ENCODE measurements at places on chromosomes 3 and 15. TPM values are rescaled to one million over a fixed set of nuclear protein-coding genes. Genes with fewer than 3 reads are reported as not detected.

- DNase-seq = no peak
Measured at GRCh38 chr15:53644660-53645059, 114.8 kb downstream of the WDR72 start.

DNA sequence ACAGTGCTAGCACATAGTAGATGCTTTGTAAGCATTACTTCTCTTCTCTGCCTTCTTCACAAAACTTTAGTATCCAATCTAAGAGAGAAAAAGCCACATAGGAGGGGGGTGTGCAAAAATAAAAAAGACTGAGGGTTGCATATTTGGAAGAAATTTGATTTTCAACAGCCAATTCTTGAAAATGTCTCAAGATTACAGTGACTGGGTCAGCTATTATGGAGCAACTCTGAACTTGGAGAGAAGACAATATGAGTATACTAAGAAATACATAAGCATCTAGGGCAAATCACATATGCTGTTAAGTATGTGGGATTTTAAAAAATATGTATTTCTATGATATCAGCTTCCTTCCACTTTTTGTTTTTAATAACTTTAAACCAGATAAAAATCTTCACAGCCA, 196.6 kb upstream of the GOLIM4 start:
- no peak for DNase-seq

DNA sequence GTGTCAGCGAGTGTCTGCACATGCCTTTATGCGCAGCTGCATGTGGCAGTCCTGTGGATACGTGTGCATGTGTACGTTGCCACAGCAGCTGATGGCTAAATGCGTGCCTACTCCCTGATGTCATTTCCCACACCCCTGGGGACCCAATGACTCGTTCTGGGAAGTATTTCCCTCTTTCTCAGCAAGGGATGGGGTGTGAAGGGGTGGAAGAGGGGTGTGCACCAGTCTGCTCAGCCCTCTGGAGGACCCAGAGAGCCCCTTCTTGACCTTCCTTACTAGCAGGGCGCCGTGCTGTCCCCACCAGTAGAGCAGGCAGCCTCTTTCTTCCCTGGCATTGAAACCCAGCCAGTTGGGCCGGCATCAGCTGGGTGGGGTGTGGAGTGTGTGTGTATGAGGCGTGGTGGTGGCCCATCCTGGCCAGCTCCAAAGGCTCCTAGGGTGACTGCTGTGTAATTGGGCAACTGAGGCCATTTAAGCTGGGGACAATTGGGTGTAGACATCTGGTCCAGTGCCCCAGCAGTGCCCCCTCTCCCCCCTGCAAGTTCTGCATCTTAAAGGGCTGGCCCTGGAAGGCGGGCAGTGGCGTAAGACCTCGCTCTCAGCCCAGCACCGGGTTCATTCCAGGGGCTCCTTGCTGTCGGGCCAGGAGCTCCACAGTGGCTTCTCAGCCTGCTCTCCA, 19.2 kb downstream of the SNX33 start:
- peak; percentile 89 for DNase-seq

- DNase-seq = no peak
Measured at GRCh38 chr3:103963599-103963998, 1403.1 kb upstream of the ALCAM start.

GRCh38 chr15:75929799-75930565, 26.3 kb downstream of the FBXO22 start:
- no peak for DNase-seq

- no peak for DNase-seq
Measured at GRCh38 chr3:167780214-167780883, 44.8 kb downstream of the SERPINI1 start.

DNA sequence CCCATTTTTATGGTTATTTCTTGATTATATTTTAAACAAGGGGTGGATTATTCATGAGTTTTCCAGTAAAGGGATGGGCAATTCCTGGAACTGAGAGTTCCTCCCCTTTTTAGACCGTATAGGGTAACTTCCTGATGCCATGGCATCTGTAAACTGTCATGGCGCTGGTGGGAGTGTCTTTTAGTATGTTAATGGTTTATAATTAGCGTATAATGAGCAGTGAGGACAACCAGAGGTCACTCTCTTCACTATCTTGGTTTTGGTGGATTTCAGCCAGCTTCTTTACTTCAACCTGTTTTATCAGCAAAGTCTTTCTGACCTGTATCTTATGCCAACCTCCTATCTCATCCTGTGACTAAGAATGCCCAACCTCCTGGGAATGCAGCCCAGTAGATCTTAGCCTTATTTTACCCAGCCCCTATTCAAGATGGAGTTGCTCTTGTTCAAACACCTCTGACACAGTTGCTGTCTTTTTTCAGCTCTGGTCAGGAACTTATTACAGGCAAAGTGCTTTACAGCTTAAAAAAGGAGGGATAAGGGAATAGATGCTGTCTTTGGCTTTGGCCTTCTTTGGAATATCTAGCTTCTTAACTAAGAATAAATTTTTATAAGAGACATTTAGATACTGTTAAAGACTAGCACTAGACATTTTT, 257.8 kb downstream of the CNTN4 start:
- DNase-seq = no peak

GRCh38 chr3:114903213-114903612, 243.9 kb downstream of the ZBTB20 start:
- no peak for DNase-seq

- no peak for DNase-seq
Measured at GRCh38 chr3:31704591-31705179, 172.0 kb downstream of the STT3B start.

- no peak for DNase-seq
Measured at GRCh38 chr3:73475717-73476116, 149.0 kb downstream of the PDZRN3 start.

DNA sequence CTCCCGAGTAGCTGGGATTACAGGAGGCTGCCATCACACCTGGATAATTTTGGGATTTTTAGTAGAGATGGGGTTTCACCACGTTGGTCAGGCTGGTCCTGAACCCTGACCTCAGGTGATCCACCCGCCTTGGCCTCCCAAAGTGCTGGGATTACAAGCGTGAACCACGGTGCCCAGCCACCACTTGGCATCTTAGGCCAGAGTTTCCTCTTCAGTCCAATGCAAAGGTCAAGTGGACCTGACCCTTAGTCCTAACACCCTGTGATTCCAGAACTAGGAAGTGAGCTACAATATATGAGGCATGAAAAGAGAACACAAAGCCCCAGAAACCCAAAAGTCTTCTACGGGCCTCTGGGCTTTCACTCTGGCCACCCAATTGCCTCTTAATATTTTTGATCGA, 5.3 kb downstream of the MYLK start:
- DNase-seq = no peak

- no peak for DNase-seq
Measured at GRCh38 chr15:73899197-73900094, 26.1 kb downstream of the TBC1D21 start.

DNA sequence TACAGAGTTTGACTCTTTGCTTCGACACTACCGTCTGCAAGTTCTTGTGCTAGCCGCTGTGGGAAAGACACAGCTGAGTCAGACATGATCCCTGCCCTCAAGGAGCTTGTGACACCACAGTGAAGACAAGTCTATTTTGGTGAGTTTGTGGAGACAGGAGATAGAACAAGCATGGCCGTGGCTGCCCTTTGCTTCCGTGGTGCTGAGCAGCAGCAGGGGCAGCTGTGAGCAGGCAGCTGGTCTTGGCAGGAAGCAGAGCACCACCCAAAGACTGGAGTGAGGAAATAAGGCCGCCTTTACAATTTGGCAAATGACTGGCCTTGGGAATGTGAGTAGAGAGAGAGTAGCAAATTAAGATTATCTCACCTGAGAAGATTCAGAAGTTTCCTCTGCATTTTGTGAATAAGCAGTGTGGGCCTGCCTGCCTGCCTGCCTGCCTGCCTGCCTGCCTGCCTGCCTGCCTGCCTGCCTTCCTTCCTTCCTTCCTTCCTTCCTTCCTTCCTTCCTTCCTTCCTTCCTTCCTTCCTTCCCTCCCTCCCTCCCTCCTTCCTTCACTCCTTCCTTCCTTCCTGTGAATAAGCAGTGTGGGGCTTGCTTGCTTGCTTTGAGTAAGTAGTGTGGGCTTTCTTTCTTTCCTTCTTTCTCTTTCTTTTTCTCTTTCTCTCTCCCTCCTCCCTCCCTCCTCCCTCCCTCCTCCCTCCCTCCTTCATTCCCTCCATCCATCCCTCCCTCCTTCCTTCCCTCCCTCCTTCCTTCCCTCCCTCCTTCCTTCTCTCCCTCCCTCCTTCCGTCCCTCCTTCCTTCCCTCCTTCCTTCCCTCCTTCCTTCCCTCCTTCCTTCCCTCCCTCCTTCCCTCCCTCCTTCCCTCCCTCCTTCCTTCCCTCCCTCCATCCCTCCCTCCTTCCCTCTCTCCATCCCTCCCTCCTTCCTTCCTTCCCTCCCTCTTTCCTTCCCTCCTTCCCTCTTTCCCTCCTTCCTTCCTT, 1.6 kb upstream of the GCNT3 start:
- DNase-seq = no peak

- DNase-seq = no peak
Measured at GRCh38 chr3:123750659-123751420, 133.3 kb downstream of the MYLK start.

- DNase-seq = no peak
Measured at GRCh38 chr3:155737844-155738460, 6.9 kb downstream of the PLCH1 start.

- DNase-seq = no peak
Measured at GRCh38 chr3:36817806-36818533, 53.6 kb upstream of the DCLK3 start.

GRCh38 chr3:107263269-107264021, 113.8 kb upstream of the CCDC54 start:
- no peak for DNase-seq

- no peak for DNase-seq
Measured at GRCh38 chr3:137588871-137589270, 175.2 kb upstream of the SOX14 start.

DNA sequence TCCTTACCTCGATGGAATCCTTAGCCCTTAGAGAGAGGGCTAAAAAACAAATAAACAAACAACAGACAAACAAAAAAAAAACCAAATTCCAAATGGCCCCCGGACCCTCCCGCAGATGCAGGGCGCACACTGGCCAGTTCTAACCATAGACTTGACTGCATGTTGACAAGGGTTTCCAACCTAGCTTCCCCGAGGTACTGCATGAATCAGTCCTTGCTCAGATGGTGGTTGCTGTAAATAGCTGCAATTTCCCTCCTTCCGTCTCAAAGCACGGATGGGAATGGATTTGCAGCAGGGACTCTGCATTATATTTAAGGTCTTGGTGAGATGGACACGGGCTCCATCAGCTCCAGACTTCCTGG, 162.8 kb downstream of the CD47 start:
- DNase-seq = no peak

DNA sequence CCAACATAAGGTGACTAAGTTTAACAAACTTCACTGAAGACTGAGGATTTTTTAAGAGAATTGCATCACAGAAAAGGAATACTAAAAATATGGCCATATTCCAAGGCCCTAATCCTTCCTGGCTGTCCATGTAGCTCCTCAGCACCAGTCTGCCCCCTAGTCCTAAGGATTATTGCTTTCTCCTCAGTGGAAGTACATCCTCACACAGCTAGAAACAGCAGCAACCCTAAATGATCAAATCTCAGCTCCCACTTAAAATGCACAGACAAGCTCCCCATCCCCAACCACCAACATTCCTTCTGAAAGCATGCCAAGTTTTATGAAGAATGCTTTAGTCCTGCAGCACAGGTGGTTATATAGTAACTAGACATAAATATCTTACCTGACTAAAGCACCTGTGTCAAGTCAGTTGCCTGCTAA, 14.7 kb downstream of the ST3GAL6 start:
- no peak for DNase-seq

GRCh38 chr3:15050405-15051092, 14.6 kb downstream of the MRPS25 start:
- DNase-seq = no peak

GRCh38 chr3:16200411-16200810, 25.9 kb downstream of the GALNT15 start:
- DNase-seq = no peak

- no peak for DNase-seq
Measured at GRCh38 chr3:56823984-56824703, 22.4 kb upstream of the ARHGEF3 start.

DNA sequence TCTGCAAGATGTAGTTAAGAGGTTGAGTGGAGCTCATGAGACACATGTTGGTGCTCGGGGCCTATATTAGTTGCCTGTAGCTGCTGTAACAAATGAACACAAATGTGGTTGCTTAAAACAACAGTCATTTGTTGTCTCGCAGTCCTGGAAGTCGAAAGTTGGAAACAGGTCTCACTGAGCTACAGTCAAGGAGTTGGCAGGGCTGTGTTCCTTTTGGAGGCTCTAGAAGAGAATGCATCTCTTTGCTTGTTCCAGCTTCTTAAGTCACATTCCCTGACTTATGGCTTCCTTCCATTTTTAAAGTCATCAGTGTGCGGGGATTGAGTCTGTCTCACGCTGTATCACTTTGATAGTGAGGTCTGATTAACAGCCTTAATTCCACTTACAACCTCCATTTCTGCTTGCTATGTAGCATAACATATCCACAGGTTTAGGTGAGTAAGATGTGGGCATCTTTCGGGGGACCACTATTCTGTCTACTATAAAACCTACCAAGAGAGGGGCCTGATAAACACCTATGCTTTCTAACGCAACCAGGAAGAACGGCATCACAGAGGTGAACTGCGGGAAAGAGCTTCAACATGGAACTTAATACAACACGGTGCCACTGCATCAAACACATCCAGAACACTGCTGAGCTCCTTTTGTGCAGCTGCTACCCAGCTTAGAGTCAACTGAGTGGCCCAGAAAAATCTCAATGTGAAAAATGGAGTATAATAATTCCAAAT, 119.4 kb downstream of the ATP10A start:
- no peak for DNase-seq

- DNase-seq = no peak
Measured at GRCh38 chr3:98680723-98681122, 82.4 kb upstream of the ST3GAL6 start.

- DNase-seq = no peak
Measured at GRCh38 chr3:187193181-187193580, 4.1 kb upstream of the RTP1 start.

DNA sequence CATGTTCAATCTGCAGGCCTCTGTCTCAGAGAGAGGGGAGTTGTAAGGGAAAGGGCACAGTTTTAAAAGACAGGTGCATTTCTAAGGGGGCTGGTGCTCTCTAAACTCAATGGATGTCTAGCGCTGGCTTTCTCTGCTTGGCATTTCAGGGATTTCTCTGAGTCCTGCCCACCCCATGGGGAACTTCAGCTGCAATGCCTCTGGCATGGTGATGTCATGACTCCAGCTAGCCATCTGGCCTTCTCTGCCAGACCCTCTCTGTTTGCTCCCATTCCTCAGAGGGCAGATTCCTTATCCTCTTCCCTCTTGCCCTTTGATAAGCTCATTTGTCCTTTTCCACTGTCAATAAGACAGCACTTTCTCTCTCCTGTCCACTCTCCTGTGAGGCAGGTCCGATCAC, 40.8 kb downstream of the RPLP1 start:
- DNase-seq = peak; percentile 5

GRCh38 chr15:72098040-72098439, 19.9 kb downstream of the MYO9A start:
- no peak for DNase-seq

Gene HYAL1
- 35.5 TPM for total RNA-seq

Gene CFAP44
- total RNA-seq = 2.2 TPM

Gene SMAD6
- total RNA-seq = 9.1 TPM

Gene KBTBD13
- total RNA-seq = not detected

Gene A4GNT
- total RNA-seq = not detected

Gene RYK
- 66.7 TPM for total RNA-seq

Gene CDC25A
- 1.0 TPM for total RNA-seq

Gene PCOLCE2
- 13.6 TPM for total RNA-seq

Gene RMDN3
- total RNA-seq = 19.1 TPM

Gene MYH15
- 0.88 TPM for total RNA-seq

Gene STXBP5L
- not detected for total RNA-seq

Gene CHRNB4
- not detected for total RNA-seq

Gene GOLGA8R
- total RNA-seq = 1.4 TPM

Gene TMIE
- 0.46 TPM for total RNA-seq

Gene SPINK8
- not detected for total RNA-seq

Gene CAMK1
- total RNA-seq = 9.7 TPM

Gene HIGD2B
- not detected for total RNA-seq

Gene ACSBG1
- 88.2 TPM for total RNA-seq

Measured in lower leg skin (tissue), 4 donors.